ENCODE measurements at places on chromosomes 7 and 10.

- DNase-seq = no peak
Observed at GRCh38 chr10:77865580-77866324, 60.8 kb downstream of the DLG5 start.

- no peak for DNase-seq
Observed at GRCh38 chr10:13328126-13328525, 20.0 kb downstream of the SEPHS1 start.

- no peak for DNase-seq
Observed at GRCh38 chr10:28761084-28761846, 83.9 kb downstream of the BAMBI start.

DNA sequence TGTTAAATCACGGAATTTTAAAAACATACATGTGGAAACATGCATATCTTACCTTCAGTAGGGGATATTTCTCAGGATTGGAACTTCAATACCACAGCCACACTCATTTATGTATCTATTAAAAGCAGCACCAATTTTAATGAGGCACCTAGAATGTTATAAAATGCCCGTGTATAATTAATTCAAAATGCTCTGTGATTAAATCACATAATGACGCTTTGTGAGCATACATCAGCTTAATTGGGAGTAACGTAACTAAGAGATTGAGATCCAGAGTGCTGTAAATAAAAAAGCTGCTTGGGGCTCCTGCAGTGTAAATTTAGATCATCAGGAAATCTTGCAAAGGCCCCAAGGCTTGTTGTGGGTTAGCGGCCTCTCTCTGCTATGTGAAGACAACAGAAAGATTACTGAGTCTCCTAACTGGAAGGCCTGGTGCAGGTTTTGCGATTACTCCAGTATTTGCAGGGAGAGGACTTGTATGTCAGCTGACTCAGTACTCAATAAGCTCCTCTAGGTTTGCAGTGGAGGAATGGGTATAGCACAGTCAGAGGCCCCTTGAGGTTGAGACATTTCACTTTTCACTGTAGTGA, 195.5 kb upstream of the PHYHIPL start:
- no peak for DNase-seq

- no peak for DNase-seq
Observed at GRCh38 chr7:13007331-13007730, 319.9 kb downstream of the ARL4A start.

Data from stimulated activated CD4-positive, alpha-beta T cell treated with anti-CD3 and anti-CD28 coated beads, Interleukin-12 subunit alpha, Interleukin-12 subunit beta, amount 100 ng/mL, for 48 hours (primary cell).